ENCODE measurements at places on chromosomes 7 and 10.

- no peak for DNase-seq
Measured at GRCh38 chr7:18174996-18175395, 147.3 kb upstream of the PRPS1L1 start.

- DNase-seq, result no peak
Measured at GRCh38 chr10:43793704-43794103, 145.0 kb upstream of the ZNF32 start.

DNA sequence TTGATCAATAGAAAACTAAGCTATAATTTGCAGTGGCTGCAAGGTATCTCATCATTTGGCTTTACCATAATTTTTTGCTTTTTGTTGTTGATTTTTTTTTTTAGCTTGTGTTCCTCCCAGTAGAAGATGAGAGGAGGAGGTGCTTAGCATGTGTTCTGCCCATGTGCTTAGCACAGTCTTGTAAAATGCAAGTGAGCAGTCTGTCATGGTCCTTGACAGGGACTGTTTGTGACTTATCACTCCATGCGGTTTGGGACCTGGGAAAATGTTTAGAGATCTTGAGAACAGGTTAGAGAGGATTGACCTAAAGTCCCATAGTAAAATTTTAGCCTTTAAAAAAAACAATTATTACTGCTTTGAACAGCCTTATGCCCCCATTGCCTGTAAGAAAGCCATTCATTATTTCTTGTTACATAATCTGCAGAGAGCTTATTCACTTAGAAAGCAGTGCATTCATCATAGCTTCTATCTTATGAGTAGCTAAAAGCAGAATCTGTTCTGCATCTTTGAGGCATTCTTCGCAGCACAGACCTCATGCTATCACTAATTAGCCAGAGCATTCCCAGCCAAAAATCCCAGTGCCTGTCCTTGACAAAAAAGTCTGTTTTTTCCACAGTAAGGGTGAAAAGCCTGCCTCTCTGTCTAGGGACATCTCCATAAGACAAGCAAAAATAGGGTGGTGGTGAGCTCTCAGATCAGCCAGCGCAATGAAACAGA, 748.7 kb upstream of the GALNT17 start:
- no peak for DNase-seq

DNA sequence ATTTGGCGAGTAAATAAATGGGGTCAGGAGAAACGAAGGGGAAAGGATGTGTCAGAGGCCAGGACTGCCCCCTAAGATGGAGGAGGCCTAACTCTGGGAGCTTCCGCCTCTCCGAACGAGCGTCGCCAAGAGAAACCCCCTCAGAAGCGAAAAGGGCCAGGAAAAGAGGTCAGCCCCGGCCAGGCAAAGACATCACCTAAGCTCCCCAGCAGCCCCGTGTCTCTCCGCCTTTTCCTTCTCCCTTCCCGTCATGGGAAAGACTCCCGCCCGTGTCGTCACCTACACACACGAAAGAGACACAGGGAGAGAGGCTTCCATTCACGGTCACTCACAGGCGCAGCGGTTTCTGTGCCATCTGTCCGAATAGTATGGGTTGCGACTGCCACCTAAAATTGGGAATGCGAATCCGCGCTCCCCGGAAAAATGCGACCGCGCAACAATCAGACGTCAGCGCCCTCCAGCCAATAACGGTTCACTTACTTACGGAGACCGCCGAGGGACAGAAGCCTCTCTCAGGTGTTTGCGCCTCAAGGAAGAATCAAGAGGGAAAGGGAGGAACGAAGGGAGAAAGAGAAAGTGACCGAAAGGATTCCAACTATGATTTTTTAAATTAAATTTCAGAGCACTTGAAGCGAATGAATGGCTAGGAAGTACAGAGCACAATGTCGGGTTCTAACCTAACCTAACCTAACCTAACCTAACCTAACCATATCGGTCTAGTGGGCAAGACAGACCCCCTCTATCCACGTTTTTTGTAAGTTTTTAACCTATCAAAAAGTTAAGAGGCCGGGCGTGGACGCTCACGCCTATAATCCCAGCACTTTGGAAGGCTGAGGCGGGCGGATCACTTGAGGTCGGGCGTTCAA, at the start of gene CWF19L1:
CWF19L1 (minus strand) TSS at position 400 of the 866 bp plus-strand sequence; CDS start at position 355, 45 bp downstream.
- DNase-seq, result peak; percentile 73

GRCh38 chr10:983971-984655, 4.1 kb upstream of the GTPBP4 start:
- DNase-seq, result no peak

DNA sequence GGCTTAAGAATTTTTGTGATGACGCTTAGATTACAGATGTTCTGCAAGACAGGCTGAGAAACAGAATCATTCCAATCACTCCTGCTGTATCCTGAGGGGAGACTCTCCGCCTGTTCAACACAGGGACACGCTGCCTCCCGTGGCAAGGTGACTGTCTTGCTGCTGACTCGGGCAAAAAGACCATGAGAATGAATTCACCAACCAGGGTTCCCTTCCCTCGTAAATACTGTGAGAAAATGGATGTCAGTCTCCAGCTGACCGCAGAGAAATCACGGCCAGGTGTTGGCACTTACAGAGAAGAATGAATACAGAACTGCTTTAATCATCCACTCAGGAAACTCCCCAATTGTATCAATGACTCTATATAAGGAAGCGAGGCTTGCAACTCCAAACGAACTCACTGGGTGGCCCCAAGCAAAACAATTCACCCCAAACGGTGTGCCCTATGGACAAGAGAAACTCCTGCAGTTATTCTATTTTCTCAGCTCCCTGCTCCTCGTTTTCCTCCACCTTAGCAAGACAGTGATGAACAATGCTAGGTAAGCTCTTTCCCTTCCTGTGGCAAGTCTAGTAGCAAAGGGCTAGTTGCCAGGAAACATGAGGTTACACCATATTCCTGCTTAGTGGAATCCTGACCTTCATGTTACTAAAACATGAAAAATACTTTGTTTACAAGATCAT, 22.8 kb downstream of the GNA12 start:
- DNase-seq, result no peak

Data from hippocampal formation (tissue), 2 donors.